PC-3 (cell line): ENCODE measurements at places on chromosomes 6 and 20. TPM values are rescaled to one million over a fixed set of nuclear protein-coding genes. Genes with fewer than 3 reads are reported as not detected.

ADGRF5 gene
- 0.75 and 1.6 TPM in 2 replicates for total RNA-seq

- H3K36me3 ChIP-seq: no peaks in the 10 kb centered on the region
- H3K4me1 ChIP-seq: peaks cover 16% of the 10 kb centered on the region
- no peaks in the 10 kb centered on the region for H3K27me3 ChIP-seq
- H3K27ac ChIP-seq: no peak overlapping the region
Observed at GRCh38 chr6:134723081-134723871, 226.6 kb downstream of the ALDH8A1 start.

PRPH2 gene
- not detected in 2 replicates for total RNA-seq

DNA sequence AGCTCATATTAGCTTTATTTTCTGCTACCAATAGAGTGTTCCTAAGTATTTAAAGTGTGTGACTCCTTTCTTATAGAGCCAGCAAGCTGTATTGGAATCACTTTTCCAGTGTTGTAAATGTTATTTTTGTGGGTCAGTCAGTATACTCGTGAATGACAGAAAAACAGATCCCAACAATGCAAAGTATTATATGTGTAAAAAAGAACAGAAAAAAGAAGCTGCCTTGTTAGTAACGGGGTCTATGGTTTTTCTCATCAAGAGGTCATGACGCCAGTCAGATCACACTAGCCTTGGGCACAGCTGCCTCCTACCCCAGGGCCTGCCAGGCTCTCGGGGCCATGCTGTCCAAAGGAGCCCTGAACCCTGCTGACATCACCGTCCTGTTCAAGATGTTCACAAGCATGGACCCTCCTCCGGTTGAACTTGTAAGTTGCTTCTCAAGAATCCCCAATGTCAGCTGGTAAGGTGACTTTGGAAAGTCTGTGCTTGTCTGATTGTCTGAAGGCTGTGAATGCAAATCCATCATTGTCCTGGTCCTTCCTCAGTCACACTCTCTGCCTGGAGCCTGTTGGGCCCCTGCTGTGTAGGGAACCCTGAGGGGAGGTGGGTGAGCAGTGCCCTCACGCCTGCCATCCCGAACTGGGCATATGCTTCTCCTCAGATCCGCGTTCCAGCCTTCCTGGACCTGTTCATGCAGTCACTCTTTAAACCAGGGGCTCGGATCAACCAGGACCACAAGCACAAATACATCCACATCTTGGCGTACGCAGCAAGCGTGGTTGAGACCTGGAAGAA lies 9.8 kb downstream of the NELFCD start:
- H3K4me1 ChIP-seq: peaks cover 15% of the 10 kb centered on the region
- no peak overlapping the region for H3K27ac ChIP-seq
- DNase-seq: no peak
- H3K36me3 ChIP-seq: peaks cover 94% of the 10 kb centered on the region
- no peak overlapping the region for H3K4me3 ChIP-seq

DNA sequence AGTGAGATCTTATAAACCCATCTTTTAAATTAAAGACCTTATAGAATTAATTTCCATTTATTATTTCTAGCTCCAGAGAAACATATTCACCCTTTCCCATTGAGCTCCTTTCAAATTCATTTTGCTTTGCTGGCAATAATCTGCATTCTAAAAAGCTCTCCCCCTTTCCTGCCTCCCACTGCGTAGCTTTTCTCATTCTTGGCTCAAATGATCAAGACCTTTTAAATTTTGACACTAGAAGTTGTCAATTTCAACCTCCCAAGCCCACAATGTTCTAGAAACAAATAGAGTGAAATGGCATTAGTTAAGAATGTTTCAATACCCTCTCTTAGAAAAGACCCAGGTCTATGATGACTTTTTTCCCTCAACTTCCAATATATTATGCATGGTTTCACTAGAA lies 186.9 kb downstream of the AKAP7 start:
- peaks cover 6% of the 10 kb centered on the region; the same call in 1 of the 2 replicates for H3K27me3 ChIP-seq
- no peak for DNase-seq
- no peaks in the 10 kb centered on the region for H3K36me3 ChIP-seq
- no peaks in the 10 kb centered on the region for H3K4me1 ChIP-seq
- H3K4me3 ChIP-seq: no peak overlapping the region
